Esophagus mucosa (tissue), 1 donor: ENCODE measurements at places on chromosomes 13 and 19.
A peak's percentile ranks its signal among the peaks of the same experiment; 100 is the strongest.

DNA sequence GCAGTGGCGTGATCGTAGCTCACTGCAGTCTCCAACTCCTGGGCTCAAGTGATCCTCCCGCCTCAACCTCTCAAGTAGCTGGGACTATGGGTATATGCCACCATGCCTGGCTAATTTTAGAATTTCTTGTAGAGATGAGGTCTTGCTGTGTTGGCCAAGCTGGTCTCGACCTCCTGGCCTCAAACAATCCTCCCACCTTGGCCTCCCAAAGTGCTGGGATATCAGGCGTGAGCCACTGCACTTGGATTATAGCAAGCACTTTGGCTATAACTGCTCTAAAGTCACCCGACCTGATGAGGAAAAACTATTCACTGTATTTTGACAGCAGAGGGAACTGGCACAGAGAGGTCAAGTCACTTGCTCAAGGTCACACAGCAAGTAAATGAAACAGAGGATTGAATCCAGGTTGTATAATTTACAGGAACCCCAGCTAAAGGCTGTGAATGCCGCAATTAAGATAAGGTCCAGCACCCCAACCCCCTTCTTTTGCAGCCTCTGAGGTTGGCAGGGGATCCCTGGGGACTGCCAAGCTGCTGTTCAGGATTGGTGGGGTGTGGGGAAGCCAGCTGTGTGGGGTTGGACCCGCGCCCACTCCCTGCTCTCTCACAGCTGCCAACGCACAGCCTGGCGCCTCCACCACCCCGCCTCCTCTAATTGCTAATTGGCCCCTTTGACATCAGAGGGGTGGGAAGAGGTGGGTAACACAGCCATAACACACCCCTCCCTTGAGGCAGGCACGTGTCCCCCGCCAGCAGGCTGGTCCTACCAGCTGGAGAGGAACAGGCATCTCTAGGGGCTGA, 6.0 kb downstream of the TMIGD2 start:
- ATAC-seq: no peak

DNA sequence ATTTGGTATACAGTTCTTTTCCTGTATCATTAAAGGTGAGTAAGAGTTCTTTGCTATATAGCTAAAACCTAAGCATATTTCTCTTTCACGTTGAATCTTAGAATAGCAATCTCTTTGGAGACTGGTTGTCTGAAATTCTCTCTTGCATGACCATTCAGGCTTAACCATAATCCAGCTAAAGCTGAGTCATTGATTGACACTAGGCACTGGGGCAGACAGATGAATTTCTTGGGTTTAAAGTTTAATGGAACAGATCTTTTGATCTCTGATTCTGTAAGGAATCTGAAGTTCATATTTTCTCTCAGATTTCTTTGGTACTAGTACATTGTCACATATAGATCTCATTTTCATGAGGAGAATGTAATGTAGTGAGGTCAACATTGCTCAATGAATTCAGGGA, 397.3 kb upstream of the MIR17HG start:
- no peak for ATAC-seq

GRCh38 chr13:112869202-112870050, 99.6 kb upstream of the MCF2L start:
- ATAC-seq: no peak

DNA sequence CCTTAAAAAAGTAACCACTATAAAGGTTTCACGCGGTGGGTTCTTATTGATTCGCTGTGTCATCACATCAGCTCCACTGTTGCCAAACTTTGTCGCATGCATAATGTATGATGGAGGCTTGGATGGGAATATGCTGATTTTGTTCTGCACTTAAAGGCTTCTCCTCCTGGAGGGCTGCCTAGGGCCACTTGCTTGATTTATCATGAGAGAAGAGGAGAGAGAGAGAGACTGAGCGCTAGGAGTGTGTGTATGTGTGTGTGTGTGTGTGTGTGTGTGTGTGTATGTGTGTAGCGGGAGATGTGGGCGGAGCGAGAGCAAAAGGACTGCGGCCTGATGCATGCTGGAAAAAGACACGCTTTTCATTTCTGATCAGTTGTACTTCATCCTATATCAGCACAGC, 30.6 kb downstream of the FGF9 start:
- ATAC-seq: no peak

GRCh38 chr19:48637948-48638830, 1.0 kb upstream of the DBP start:
- peak; percentile 52 for ATAC-seq

DNA sequence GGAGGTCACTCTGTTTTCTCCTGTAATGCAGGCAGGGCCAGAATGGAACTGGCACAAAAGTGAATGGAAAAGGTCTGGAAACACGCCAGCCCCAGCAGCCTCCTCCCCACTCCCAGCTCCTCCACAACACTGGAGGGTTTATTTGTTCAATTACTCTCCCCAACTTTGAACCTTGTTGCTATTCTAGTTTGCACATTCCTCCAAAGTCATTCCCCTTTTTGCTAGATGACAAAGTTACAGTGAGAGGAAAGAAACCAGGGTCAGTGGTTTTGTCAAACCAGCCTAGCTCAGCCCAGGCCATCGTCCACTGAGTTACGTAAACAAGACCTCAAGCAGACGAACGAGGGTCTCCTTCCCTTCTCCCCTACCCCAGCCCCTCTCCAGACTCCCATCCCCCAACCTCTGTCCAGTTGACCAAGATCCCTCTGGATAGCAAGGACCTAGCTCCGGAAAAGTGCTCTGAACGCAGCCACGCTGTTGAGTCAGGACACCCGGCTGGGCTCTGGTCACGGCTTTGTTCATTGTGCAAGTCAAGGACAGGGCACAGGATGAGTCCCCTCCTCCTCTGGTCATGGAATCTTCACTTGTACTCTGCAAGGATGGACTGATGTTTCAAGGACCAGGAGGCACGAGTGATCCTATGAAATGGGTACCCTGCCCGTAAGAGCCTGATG, 180.0 kb downstream of the USP12 start:
- ATAC-seq: no peak

- no peak for ATAC-seq
Observed at GRCh38 chr19:3792114-3792513, 5.9 kb upstream of the MATK start.

DNA sequence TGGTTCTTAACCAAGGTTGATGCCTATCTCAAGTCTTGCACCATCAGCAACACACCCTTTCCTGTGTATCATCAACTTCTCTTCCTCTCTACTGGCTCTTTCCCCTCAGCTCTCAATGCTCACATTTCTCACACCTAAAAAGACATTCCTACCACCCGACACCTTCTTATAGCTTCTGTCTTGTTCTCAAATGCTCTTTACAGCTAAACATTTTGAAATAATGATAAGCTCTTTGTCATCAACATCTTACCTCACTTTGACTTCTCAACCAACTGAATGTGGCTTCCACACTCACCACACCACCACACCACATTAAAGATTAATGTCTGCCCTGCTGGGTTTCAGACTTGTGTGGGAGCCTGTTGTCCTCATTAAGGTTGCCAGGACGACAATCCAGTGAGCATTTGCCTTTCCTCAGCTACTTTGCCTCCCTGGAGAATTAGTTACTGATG, 67.8 kb downstream of the RXFP2 start:
- no peak for ATAC-seq

- peak; percentile 52 for ATAC-seq
Observed at GRCh38 chr13:33743438-33744368, 74.2 kb upstream of the RFC3 start.

GRCh38 chr13:40163066-40164000, 503.1 kb downstream of the FOXO1 start:
- no peak for ATAC-seq

DNA sequence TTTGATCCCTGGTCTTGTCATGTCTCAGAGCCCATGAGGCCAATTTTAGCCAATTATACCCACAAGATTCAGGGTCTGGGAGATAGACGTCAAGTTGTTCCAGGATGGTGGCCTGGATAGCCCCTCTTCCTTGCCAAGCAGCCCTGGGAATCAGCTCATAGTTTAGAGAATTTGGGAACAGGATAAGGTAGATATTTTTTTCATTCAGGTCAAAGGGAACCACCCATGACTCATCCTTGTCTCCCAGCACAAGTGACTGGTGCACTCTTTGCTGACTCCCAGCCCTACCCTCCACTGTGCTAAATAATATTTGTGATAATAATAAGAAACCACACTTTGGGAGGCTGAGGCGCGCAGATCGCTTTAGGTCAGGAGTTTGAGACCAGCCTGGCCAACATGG, 17.1 kb upstream of the S1PR4 start:
- ATAC-seq: peak; percentile 54

- no peak for ATAC-seq
Observed at GRCh38 chr19:30518965-30519606, 146.9 kb downstream of the ZNF536 start.

GRCh38 chr13:80341756-80342370, 937 bp upstream of the SPRY2 start:
- ATAC-seq: no peak

DNA sequence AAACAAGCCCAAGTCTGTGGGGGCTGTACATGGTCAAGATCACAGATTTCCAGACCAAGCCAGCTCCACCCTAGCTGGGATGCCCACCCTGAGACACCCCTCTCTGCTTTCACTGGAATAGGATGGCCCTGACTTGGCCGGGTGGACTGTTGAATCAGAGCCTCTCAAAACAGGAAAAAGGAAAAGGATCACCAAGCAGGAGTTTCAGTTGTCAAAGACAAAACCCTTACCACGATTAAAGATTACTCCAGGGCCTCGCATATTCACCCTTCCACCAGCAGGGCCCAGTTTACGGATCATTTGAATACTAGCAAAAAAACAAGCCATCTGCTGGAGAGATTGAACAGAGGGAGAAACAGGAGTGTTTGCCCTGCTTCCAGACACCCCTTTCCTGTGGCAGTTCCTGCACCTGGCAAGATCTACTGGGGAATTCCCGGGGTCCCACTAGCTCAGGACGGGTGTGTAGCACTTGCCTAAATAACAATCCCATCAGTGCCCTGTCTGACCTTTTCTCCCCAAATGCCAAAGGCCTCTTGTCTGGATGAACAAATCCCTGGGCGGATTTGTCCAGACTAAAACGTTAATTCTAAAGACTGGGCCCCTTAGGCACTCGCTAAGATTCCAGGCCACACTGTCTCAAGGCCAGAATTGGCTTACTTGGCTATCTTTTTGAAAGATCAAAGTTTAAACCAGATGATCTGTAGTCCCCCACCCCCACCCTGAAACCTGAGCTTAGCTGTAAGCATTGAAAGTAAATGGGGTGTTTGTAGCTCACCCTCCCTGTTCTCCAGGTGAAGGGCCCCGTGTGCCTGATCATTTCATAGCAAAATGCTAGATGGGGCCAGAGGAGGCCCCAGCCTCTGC, 38.4 kb downstream of the ACTN4 start:
- ATAC-seq: peak; percentile 1

- ATAC-seq: no peak
Observed at GRCh38 chr19:1507192-1507660, 5.6 kb downstream of the ADAMTSL5 start.

DNA sequence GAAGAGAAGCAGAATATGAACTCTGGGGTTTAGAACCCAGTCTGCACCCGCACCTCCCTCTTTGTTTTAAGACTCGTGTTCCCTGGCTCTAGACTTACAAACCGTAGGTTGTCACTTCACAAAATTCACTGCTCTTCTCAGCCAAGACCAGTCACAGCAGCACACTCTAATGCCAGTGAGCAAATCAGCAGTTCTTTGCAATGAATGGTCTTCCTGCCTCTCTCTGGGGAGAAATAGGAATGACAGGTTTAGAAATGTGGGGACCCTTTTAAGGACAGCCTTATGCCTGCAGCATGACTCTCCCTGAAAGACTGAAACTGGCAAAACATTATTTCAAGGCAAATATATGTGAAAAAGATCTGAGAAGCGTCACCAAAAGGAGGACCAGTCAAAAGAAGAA, 156.9 kb downstream of the KCTD15 start:
- no peak for ATAC-seq

DNA sequence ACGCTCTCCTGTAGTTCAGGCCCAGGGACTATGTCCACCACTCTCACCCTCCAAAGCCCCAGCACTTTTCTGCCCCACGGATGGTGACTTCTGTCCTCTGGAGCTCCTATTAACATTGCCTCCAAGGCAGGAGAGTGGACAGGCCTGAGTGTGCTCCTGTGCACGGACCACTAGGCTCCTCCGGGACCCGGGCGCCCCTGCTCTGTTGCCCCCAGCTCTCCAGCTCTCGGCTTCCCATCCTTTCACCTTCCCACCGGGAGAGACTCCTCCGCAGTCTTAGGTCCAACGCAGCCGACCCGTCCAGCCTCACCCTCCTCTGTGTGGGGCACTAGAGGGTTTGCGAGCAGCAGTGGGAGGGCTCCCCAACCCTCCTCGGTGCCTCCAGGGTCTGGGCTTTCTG, 30.4 kb downstream of the CAPN12 start:
- ATAC-seq: no peak

GRCh38 chr19:44907613-44908012, 2.0 kb downstream of the APOE start:
- ATAC-seq: no peak

DNA sequence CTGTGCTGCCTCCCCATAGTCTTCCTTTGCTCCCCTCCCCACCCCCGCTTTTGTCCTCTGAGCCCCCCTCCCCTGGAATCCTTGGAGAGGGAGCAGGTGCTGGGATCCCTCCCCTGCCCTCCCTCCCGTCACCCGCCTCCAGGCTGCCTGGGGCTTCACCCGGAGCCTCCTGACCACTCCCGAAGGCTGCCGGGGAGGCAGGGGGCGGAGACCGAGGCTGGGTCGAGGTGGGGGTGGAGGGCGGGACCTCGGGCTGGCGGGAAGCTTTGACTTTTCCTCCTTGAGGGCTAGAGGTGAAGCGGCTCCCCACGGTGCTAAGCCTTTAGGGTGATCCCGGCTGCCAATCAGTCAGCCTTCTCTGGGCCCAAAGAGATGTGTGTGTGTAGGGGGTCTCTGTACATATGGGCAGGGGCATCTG, 1.5 kb downstream of the KMT5C start:
- ATAC-seq: no peak

GRCh38 chr13:49295244-49295643, 47.5 kb downstream of the CDADC1 start:
- no peak for ATAC-seq
